Glomerular endothelial cell (primary cell): ENCODE measurements at places on chromosomes 7 and 10. TPM values are rescaled to one million over a fixed set of nuclear protein-coding genes. Genes with fewer than 3 reads are reported as not detected.

FBXO24 gene
- total RNA-seq, result not detected in 2 replicates

COL28A1 gene
- total RNA-seq, result not detected in 2 replicates

MLXIPL gene
- not detected in 2 replicates for total RNA-seq

CPN1 gene
- total RNA-seq, result not detected in 2 replicates

HMX3 gene
- total RNA-seq, result not detected in 2 replicates

MCMBP gene
- total RNA-seq, result 48.5 and 55.8 TPM in 2 replicates

MRC1 gene
- total RNA-seq, result 10.6 and 23.8 TPM in 2 replicates

RSPH10B gene
- total RNA-seq, result 0.05 TPM in 1 of 2 replicates, not detected in the other

CASD1 gene
- total RNA-seq, result 9.9 and 16.0 TPM in 2 replicates

TMEM229A gene
- not detected in 2 replicates for total RNA-seq

NUTM2E gene
- 0.19 and 0.23 TPM in 2 replicates for total RNA-seq

TRAPPC14 gene
- 9.3 and 20.0 TPM in 2 replicates for total RNA-seq

TWIST1 gene
- total RNA-seq, result 0.19 and 1.8 TPM in 2 replicates

TSPAN12 gene
- 17.6 and 20.7 TPM in 2 replicates for total RNA-seq

AGAP4 gene
- 7.7 and 11.1 TPM in 2 replicates for total RNA-seq

ATAD1 gene
- 32.1 and 34.7 TPM in 2 replicates for total RNA-seq

CLEC5A gene
- not detected in 2 replicates for total RNA-seq

PDE1C gene
- total RNA-seq, result 1.9 and 2.6 TPM in 2 replicates

OGDHL gene
- 0.58 TPM in 1 of 2 replicates, not detected in the other for total RNA-seq
